ENCODE measurements at places on chromosomes 3 and 15.
A peak's percentile ranks its signal among the peaks of the same experiment; 100 is the strongest.

GRCh38 chr3:14634763-14635400 lies 16.7 kb upstream of the CCDC174 start:
- no peak for DNase-seq

- no peak for DNase-seq
Measured at GRCh38 chr3:129263161-129263910, 13.9 kb downstream of the COPG1 start.

GRCh38 chr3:147921051-147921450 lies 511.9 kb downstream of the ZIC1 start:
- DNase-seq = no peak

DNA sequence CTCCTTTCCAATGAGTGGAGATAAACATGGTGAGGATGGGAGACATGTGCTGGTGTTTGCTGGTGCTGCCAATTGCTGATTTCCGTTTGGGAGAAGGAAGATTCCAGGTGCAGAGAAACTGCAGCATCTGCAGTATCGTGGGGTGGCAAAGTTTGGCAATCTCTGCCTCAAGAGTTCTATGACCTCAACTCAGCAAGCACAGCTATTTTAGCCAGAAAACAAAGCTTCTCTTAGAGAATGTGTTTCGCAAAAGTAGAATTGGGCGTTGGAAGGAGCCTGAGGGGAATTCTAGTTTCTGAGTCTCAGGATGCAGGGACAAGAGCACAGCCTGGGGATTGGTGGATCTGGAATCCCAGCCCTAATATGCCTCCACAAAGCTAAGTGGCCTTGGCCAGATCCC lies 18.2 kb upstream of the SHC4 start:
- DNase-seq = no peak

- DNase-seq = no peak
Measured at GRCh38 chr3:16058521-16058920, 116.0 kb upstream of the GALNT15 start.

GRCh38 chr3:119702530-119703527 lies at the start of gene CFAP91:
Gene CFAP91 (plus strand): TSS chr3:119703022. CDS start chr3:119703099, 77 bp downstream.
- peak; percentile 95 for DNase-seq

DNA sequence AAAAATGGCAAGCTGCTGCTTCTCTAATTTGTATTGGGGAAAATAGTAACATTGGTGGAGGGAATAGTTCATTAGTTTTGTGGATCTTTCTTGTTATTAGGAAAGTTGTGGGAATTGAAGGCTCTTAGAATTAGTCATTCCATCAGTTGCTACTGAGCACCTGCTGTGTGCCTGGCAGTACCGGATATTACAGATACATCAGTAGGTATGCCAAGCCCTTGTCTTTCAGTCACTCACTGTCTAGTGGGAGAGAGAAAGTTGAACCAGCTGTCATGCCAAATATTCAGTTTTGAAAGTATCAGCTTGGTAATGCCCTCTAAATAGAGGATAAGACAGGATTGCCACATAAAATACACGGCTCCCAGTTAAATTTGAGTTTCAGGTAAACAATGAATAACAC lies 32.5 kb downstream of the IGSF10 start:
- no peak for DNase-seq

GRCh38 chr3:19046440-19046839 lies 101.9 kb upstream of the KCNH8 start:
- no peak for DNase-seq

DNA sequence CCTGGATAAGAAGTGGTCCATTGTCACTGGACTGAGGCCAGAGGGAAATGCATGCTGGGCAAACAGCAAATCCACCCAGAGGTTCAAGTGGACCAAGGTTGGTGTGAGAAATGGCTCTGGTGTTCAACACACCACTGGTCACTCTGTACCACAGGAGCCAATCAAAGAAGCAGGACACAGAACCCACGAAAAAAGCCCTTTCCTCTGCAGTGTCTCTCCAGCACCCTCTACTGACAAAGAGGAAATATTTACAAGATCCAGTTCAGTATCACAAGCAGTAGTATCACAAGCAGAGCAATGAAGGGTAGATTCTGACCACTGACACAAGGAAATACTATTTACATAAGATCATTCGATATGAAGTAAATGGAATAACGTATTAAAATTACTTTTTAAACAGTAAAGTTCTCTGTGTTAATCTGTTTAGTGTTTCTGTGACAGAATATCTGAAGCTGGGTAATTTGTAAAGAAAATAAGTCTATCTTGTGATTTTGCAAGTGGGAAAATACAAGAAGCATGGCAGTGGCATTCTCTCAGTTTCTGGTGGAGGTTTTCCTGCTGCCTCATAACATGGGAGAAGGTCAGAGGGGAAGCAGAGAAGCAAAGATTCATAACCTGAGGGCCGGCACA lies 390.7 kb downstream of the EFHB start:
- peak; percentile 9 for DNase-seq

DNA sequence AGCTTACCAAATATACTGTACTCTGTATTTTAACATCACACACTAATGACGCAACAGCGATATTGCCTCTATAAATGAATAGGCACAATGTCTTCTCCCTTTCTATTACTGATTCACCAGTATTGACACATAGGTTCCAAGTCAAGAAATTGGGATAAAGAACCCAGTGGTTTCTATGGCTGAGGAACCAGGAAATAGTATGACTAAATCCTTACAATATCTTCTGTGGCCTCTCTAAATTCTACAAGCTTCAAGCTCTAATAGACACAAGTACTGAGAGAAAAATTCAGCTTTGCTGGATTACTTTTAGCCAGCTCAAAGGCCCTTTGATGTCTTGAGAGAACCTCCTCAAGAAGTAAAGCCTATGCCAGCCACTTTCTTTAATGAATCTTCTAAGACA lies 162.5 kb downstream of the DPH6 start:
- no peak for DNase-seq

GRCh38 chr3:169999433-169999832 lies 32.8 kb downstream of the SEC62 start:
- no peak for DNase-seq

All from neuronal stem cell (in vitro differentiated cells).